ENCODE measurements at places on chromosomes 16 and 17.

DNA sequence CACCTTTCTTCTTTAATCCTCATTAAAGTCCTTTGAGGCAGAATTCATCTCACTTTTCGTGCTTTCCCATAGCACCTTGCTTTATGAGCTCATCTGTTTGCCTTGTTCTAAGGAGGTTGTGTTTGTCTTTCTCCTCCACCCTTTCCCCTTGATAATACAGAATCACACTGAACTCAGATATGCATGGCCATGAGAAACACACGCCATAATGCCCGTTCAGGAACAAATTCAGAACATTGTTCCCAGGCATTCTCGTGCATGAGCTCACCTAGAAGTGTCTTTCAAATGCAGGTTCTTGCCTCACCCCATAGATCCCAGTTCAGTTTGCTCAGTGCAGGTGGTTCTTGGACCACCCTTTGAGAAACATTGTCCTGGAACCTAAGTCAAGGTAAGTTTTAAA is 71.1 kb downstream of the TMEM114 start:
- no peak for DNase-seq

GRCh38 chr16:30087181-30087898 is 4.4 kb downstream of the TBX6 start:
- DNase-seq = no peak

- DNase-seq = no peak
Measured at GRCh38 chr17:13833921-13834320, 232.2 kb upstream of the HS3ST3A1 start.

- peak; percentile 60 for DNase-seq
Measured at GRCh38 chr17:68182940-68183551, 64.8 kb upstream of the AMZ2 start.

DNA sequence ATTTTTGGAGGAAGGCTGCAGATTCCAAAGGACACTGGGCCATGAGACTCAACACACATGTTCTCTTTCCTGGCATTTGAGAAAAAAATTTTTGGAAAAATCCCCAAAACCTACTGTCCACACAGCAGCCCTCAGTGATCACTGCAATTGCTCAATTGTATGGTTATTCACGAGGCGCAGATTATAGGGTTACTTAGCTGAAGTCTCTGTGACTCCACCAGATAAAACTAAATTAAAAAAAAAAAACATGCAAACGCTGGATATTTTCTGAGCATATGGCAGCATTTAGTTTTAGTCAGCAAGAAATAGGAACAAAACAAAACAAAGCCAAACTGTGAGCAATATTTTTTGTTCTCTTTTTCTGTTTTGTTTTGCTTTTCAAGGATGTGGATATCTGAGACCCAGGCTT is 83.8 kb upstream of the FAM20A start:
- DNase-seq = no peak

DNA sequence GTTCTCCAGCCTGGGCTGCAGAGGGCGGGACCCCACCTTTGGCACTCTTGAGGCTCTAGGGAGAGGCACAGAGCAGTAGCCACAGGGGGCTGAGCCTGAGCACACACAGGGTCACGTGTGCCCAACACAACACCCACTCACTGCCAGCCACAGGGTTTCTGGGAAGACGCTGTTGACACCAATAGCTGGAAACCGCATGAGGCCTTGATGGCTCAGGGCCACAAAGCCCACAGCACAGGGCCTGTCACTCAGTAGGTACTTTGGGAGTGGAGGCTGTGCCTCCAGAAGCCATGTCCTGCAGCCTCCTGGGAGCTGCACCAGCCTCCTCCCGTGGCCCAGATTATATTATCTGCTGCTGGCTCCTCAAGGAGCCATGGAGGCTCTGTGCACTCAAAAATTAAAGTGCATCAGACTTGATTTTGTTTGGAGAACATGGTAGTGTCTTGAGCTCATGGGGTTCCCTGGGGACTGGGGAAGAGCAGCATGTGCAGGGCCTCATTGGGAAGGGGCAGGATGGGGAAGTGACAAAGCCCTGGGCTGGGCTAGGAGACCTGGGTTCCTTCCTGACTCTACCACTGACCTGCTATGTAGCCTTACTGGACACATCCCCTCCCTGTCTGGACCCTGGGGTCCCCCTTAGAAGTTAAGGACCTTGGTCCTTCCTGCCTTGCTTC is 12.5 kb upstream of the SREBF1 start:
- peak; percentile 65 for DNase-seq

- DNase-seq = no peak
Measured at GRCh38 chr16:23141959-23142740, 7.1 kb downstream of the USP31 start.

DNA sequence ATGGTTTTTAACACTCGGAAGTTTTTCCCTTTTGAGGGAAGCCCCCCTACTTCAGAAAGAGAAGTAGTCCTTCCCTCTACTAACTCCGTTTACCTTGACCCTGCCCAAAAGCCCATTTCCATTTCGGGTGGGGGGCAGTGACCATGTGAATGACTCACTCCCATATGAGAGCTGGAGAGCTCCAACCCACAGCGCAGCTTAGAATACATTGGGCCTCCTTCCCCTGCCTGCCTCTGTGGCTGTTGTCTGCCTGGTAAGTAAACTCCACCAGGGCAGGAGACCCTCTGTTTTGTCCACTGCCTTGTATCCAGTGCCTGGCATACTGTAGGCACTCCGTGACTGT is 985 bp downstream of the SGSM2 start:
- no peak for DNase-seq

DNA sequence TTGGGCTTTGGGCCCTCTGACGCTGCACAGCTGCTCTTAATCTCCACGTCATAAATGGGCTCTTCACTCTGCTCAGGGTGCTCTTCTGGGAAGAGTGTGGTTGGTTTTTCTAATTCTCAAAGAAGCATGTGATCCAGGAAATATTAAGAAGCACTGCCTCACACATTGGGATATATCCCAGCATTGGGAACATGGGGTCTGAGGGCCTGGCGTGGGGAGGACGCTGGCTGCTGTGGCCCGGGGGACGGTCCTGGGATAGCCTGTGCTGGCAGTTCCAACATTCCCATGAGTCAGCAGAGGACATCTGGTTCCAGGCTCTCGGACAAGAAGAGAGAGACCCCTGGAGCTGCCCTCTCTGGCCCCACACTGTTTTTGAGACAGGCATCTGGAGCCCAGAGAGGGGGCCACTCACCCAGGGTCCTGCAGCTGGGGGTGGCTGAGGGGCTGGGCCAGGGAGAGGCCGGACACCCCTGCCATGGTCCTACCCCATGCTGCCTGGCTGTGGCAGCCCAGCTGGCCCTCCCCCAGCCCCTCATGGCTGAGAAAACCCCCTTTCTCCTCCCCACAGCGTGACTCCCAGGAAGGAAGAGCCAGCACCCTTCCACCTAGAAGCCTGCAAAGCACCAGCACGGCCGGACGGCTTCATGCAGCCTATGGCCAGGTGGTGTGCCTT is 58.8 kb downstream of the NT5M start:
- no peak for DNase-seq

GRCh38 chr16:17944345-17944744 is 392.2 kb downstream of the NPIPA8 start:
- DNase-seq = no peak

GRCh38 chr17:72407931-72408330 is 287.1 kb downstream of the SOX9 start:
- DNase-seq = no peak

GRCh38 chr16:22285080-22285479 is 12.1 kb upstream of the POLR3E start:
- no peak for DNase-seq

GRCh38 chr16:50740736-50741135 is 1.1 kb upstream of the CYLD start:
- DNase-seq = no peak

- DNase-seq = no peak
Measured at GRCh38 chr17:70653850-70654249, 484.5 kb downstream of the KCNJ2 start.

DNA sequence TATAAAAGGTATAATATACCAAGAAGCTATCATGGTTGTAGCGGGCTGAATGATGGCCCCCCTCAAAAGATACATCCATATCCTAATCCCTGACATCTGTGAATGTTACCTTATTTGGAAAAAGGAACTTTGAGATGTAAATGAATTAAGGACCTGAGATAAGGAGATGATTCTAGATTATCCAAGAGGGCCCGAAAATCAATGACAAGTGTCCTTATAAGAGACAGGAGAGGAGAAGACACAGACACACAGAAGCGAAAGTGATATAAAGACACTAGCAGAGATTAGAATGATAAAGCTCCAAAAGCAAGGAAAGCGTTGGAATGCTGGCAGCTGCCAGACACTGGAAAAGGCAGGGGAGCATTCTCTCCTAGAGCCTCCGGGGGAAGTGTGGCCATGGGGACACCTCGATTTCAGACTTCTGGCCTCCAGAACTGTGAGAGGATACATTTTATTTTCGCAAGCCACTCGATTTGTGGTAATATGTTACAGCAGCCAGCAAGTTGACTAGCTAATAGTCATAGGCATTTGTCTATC is 12.5 kb upstream of the GP1BA start:
- DNase-seq = no peak

DNA sequence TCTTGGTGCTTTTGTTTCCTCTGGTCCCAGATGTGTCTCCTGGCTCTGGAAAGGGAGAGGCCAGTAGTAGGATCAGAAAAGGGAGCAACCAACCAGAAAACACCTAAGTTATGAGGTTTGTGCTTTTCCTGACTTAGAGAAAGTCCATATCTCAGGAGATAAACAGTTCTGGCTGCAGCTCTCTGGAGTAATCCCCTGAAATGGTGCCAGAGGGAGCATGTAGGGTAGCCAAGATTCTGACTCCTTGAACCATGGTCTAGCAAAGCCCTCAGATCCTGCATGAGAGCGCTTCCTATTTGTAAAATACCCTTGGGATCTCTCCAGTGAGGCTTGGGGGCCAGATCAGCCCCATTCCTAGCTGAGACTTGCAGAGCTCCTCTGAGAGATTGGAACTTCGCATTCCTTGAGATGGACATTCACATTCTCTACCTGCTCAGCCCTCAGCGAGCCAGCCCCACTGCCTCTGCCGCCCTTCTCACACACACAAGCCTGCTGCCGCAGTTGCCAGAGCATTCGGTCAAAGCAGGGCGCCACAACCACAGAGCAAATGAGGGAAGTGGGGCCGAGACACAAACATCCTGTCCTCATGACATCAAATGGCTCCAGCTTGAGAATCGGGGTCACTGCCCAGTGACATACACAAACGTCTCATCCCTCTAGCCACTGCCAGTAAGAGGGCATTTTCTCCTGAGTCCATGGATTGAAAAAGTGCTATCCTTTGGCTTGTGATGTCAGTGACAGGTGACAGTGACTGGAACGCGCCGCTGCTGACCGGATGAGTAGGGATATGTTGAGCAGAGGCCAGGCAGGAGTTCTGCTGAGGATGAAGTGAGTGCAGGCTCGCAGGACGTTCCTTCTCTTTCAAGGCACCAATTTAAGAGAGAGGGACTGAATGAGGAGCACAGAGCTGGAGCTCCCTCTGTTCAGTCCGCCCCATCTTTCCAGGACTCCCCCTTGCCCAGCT is 5.0 kb downstream of the ABHD15 start:
- no peak for DNase-seq

GRCh38 chr16:78628461-78629045 is 529.1 kb downstream of the WWOX start:
- no peak for DNase-seq

- DNase-seq = no peak
Measured at GRCh38 chr16:17069681-17070080, 401.1 kb downstream of the XYLT1 start.

DNA sequence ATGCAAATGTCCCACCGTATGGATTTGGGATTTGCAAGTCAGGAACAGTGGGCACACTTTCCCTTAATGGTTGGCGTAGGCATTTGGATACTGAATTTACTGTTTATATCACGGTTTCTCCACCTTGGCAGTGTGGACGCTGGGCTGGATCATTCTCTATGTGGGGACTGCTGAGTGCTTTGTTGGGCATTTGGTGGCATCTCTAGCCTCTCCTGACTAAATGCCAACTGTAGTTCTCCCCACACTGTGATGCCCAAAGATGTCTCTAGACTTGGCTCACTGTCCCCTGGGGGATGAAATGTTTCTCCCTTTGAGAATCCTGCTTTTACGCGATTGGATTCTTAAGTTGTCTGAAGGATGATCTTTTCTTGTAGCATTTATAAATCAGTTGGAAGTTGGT is 49.0 kb downstream of the RBFOX1 start:
- no peak for DNase-seq
